Endodermal cell (in vitro differentiated cells): ENCODE measurements at places on chromosomes 12 and 14. TPM values are rescaled to one million over a fixed set of nuclear protein-coding genes. Genes with fewer than 3 reads are reported as not detected.

The NYNRIN gene
- 19.6 and 19.7 TPM in 2 replicates for total RNA-seq

The COX8C gene
- not detected in 3 replicates for total RNA-seq

The ACTN1 gene
- 166 to 209 TPM (median 190 TPM) in 3 replicates for total RNA-seq

The SLC2A14 gene
- 33.5 to 263 TPM (median 35.9 TPM) in 3 replicates for total RNA-seq

The CLEC1B gene
- not detected in 2 replicates for total RNA-seq

The GYS2 gene
- not detected in 3 replicates for total RNA-seq

The ETFBKMT gene
- 0.87 to 2.0 TPM (median 1.1 TPM) in 3 replicates for total RNA-seq

The CLEC2D gene
- total RNA-seq = 6.6 to 19.3 TPM (median 18.3 TPM) in 3 replicates

DNA sequence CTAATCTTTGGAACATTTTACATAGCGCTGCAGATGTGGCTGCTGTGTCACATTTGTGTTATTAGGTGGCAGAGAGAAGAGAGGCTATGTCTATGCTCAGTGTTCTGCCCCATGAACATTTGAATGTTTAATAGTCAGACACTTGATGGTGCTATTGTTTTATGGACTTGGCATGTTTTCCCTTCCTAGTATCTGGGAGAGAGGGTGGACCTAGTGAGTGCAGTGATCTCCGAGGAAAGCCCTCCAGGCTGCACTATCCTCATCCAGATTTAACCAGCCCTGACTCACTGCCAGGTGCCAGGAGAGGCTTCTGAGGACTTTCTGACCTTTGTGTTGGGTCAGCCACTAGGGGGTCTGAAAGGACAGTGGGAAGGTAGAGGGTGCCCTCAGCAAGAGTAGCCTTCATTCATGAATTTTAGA lies 24.3 kb downstream of the ZFC3H1 start:
- H3K27ac ChIP-seq = no peak overlapping the region
- DNase-seq = peak; percentile 77
- peaks cover 89% of the 10 kb centered on the region for H3K36me3 ChIP-seq
- peaks cover 6% of the 10 kb centered on the region for H3K4me1 ChIP-seq

GRCh38 chr12:57622293-57623245 lies 10.4 kb downstream of the B4GALNT1 start:
- no peak for DNase-seq
- no peaks in the 10 kb centered on the region for H3K4me1 ChIP-seq
- H3K27me3 ChIP-seq = peaks cover 99% of the 10 kb centered on the region
- no peaks in the 10 kb centered on the region for H3K36me3 ChIP-seq
- H3K4me3 ChIP-seq = no peak overlapping the region

- no peak for DNase-seq
- no peak overlapping the region for H3K4me3 ChIP-seq
Observed at GRCh38 chr12:52256584-52256935, 17.9 kb upstream of the KRT86 start.

DNA sequence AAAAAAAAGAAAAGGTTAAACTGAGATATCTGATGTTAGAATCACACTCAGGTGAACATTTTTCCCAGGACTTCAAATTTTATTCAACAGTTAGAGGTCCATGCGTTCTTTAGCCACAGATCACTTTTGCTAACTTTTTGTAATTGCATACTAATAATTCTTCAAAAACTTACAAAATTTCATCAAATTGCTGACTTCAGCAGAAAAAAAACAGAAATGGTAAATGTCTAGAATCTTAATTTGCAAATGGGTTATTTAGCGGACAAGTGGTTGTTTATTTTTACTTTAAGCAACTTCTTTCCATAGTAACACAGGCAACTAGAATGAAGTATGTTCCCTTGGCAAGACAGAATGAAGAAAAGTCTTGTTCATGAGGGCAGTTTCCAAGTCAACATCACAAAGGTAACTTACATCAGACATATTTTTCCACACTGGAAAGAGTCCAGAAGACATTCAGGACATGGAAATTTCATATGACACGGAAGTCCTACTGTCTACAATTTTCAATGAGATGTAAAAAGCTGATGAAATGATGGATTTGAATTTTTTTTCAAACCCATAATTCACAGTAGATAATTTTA lies 62.5 kb upstream of the SOX5 start:
- no peak for DNase-seq
- H3K4me3 ChIP-seq = no peak overlapping the region
- peaks cover 3% of the 10 kb centered on the region for H3K4me1 ChIP-seq
- no peaks in the 10 kb centered on the region for H3K27me3 ChIP-seq

DNA sequence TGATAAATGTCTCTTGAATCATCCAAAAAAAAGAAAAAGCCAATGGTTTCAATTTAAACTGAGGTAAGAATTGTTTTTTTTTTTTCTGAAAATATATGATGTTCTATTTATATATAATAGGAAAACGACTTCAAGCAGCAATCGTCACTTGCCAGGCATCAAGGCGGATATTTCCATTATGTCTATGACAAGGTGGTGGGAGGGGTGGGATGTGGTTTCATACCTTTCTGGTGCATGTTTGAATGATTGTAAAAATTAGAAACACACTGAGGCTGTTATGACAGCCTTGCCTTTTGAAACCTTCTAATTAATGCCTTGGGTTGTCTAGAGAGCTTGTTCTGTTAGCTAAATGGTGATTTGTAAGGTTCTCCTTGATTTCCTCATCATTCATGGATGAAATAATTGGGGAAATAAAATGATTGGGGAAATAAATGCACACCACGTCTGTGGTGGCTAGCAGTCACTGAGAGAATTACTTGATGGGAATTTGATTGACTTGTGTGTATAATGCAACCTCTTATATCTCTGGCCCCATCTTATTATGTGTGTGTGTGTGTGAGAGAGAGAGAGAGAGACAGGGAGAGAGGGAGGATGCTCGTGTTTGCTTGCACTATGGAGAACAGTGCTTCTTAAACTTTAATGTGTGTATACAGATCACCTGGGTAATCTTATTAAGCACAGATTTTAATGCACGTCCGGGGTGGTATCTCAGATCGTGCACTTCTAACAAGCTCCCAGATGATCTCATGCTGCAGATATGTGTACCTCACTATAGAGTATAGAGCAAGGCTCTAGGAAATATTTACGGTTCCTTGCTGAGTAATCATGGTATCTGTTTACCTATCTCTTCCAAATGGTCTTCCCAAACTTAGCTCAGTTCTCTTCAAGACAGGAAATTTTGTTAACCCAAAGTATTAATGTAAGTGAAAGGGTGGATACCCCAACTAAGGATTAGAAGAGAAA lies 502.6 kb downstream of the DIO2 start:
- no peak overlapping the region for H3K4me3 ChIP-seq

- no peaks in the 10 kb centered on the region for H3K4me1 ChIP-seq
- no peaks in the 10 kb centered on the region for H3K36me3 ChIP-seq
- no peak for DNase-seq
- H3K27ac ChIP-seq = no peak overlapping the region
- no peak overlapping the region for H3K4me3 ChIP-seq
Observed at GRCh38 chr12:84036912-84037311, 875.7 kb downstream of the SLC6A15 start.

GRCh38 chr12:9120487-9121184 lies 4.9 kb upstream of the A2M start:
- no peak for DNase-seq
- no peak overlapping the region for H3K27ac ChIP-seq
- no peaks in the 10 kb centered on the region for H3K36me3 ChIP-seq
- H3K4me3 ChIP-seq = no peak overlapping the region
- H3K27me3 ChIP-seq = no peaks in the 10 kb centered on the region

DNA sequence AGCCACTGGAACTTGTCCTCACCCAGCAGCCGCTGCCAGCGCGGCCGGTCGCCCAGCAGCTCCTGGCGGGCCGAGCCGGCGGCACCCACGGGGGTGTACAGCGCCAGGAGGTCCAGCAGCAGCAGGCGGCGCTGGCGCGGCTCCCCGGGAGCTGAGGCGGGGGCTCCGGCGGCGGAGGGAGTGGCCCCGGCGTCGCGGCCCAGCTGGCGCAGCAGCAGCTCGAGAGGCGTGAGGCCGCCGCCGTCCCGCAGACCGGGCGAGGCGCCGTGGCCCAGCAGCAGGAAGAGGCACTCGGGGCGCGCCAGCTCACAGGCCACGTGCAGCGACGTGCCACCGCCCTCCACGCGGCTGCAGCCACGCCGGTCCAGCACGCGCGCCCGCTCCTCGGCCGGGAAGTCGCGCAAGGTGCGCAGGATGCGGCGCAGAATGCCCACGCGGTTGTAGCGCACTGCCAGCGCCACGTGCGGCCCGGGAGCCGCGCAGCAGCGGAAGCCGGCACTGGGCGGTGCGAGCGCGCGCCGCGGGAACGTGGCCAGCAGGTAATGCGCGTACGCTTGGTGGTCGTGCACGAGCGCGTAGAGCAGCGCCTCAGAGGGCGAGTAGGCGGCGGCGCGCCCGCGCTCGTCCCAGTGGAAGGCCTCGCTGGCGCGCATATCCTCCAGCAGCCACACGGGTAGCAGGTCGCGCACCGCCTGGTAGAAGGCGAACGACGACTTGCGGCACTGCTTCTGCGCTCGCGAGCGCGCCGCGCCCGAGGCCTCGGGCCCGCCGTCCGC lies 2.3 kb downstream of the ANKRD9 start:
- no peak for DNase-seq
- H3K27me3 ChIP-seq = no peaks in the 10 kb centered on the region
- no peak overlapping the region for H3K4me3 ChIP-seq

DNA sequence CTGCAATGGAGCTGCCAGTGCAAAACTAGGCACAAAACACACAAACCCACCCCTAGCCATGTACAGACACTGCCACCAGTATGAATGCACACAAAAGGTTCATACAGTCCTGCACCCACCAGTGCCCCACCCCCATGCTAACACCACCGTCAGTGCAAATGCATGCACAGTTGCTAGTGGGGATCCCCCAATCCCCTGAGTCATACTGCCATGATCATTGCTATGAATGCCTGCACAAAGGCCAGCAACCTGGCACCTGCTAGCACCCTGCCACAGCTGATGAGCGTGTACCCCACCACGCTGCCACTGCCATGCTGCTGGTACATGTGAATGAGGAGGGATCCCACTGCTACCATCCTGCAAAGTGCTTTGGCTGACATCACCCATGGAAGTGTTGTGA lies 23.9 kb downstream of the PZP start:
- H3K4me3 ChIP-seq = no peak overlapping the region
- no peaks in the 10 kb centered on the region for H3K4me1 ChIP-seq
- no peaks in the 10 kb centered on the region for H3K27me3 ChIP-seq

DNA sequence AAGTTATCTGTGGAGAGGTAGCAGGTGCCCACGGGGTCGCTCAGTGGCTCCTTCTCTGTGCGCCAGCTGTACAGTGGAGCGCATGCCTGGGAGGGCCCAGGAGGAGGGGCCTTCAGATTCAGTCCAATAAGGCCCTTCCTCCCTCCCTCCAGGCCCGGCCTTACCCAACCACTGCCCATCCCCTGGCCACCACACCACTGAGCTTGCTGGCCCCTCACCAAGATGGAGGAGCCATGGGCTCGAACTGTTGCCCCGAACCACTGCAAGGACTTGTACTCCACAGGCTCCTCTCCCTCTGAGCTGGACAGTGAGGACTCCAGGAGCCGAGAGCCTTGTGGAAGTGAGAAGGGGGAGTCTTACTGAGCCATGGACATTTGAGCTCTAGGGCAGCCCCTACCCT lies 9.8 kb downstream of the ITGA5 start:
- H3K27ac ChIP-seq = no peak overlapping the region
- H3K27me3 ChIP-seq = no peaks in the 10 kb centered on the region
- peaks cover 86% of the 10 kb centered on the region for H3K36me3 ChIP-seq
- no peak overlapping the region for H3K4me3 ChIP-seq
- DNase-seq = no peak
- peaks cover 4% of the 10 kb centered on the region for H3K4me1 ChIP-seq

DNA sequence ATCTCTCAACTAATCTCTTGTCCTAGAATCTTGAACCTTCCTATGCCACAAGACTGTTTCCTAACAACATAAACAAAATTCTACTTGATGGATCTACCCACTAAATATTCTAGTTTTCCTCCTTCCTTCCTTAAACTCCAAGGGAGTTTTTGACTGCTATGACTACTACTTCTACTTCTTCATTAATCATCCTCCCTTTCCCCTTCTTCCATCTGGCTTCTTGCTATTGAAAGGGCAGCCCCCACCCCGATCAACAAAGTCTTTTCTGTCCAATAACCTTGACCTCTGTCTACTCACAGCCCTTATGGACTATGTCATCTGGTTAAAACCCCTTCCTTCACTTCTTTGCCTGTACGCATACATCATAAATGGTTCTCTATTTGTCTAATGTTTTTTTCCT lies 5.6 kb downstream of the LTA4H start:
- no peak for DNase-seq
- H3K27ac ChIP-seq = no peak overlapping the region
- no peak overlapping the region for H3K4me3 ChIP-seq
- H3K36me3 ChIP-seq = peaks cover 21% of the 10 kb centered on the region

DNA sequence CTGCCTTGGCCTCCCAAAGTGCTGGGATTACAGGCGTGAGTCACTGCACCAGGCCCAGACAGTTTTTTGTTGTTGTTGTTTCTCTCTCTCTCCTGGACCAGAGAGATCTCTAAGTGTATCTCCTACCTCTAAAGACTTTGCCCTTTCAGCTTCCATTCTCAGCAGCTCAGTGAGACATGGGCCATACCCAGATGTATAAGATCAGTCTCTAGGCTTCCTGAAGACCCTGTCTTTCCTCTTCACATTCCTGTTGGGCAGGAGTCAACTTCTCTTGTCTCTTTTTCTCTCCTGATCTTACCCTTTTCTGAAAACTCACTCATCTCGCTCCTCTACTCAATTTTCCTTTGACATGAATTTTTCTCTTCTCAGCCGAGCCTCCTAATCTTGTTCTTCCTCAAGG lies 42.0 kb downstream of the KCNK13 start:
- no peaks in the 10 kb centered on the region for H3K27me3 ChIP-seq
- H3K4me3 ChIP-seq = no peak overlapping the region
- no peaks in the 10 kb centered on the region for H3K36me3 ChIP-seq
- DNase-seq = no peak
- H3K27ac ChIP-seq = no peak overlapping the region
- H3K4me1 ChIP-seq = peaks cover 8% of the 10 kb centered on the region

- H3K27ac ChIP-seq = no peak overlapping the region
- no peaks in the 10 kb centered on the region for H3K4me1 ChIP-seq
- H3K4me3 ChIP-seq = no peak overlapping the region
- no peak for DNase-seq
- no peaks in the 10 kb centered on the region for H3K36me3 ChIP-seq
Observed at GRCh38 chr14:87698481-87698880, 294.5 kb downstream of the GALC start.

- H3K27ac ChIP-seq = peak overlapping the region; percentile 96
- H3K4me1 ChIP-seq = peaks cover 3% of the 10 kb centered on the region
- no peaks in the 10 kb centered on the region for H3K27me3 ChIP-seq
- DNase-seq = no peak
- peaks cover 4% of the 10 kb centered on the region for H3K36me3 ChIP-seq
Observed at GRCh38 chr12:26938701-26939062, 412 bp downstream of the FGFR1OP2 start.

DNA sequence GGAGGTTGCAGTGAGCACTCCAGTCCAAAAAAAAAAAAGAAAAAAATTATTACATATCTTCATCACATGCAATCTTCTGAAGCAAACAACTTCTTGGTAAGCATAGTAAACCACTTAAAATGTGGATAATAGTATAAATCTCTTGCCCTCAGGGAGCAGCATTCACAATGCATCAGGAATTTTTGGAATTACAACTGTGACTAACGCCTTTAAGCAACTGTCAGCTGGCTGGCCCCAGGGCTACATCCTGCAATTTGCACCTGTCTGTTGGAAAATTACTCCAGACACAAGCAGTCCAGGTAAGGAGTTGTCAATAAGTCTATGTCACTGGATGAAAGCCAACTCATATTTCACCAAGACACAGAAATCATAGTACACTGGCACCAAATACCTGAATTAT lies 5.5 kb upstream of the SLC7A7 start:
- no peaks in the 10 kb centered on the region for H3K27me3 ChIP-seq
- H3K36me3 ChIP-seq = no peaks in the 10 kb centered on the region
- H3K4me1 ChIP-seq = peaks cover 15% of the 10 kb centered on the region

GRCh38 chr14:20610002-20610765 lies 19.0 kb upstream of the RNASE12 start:
- no peaks in the 10 kb centered on the region for H3K36me3 ChIP-seq
- H3K27ac ChIP-seq = no peak overlapping the region
- no peaks in the 10 kb centered on the region for H3K4me1 ChIP-seq
- peak; percentile 94 for DNase-seq
- H3K27me3 ChIP-seq = no peaks in the 10 kb centered on the region
- H3K4me3 ChIP-seq = peak overlapping the region; percentile 97
